ENCODE measurements at places on chromosomes 6 and 20.

- no peaks in the 10 kb centered on the region for H3K36me3 ChIP-seq
- H3K27ac ChIP-seq = no peak overlapping the region
- DNase-seq = no peak
- H3K27me3 ChIP-seq = no peaks in the 10 kb centered on the region
- H3K4me1 ChIP-seq = no peaks in the 10 kb centered on the region
These were observed 187.8 kb upstream of the STXBP5 start for GRCh38 chr6:147016440-147016839.

- H3K36me3 ChIP-seq = peaks cover 3% of the 10 kb centered on the region
- peaks cover 26% of the 10 kb centered on the region for H3K4me1 ChIP-seq
- H3K4me3 ChIP-seq = no peak overlapping the region
- DNase-seq = no peak
These were observed 18.3 kb downstream of the VAPB start for GRCh38 chr20:58407201-58407873.

GRCh38 chr6:154474648-154475428, 35.6 kb downstream of the CNKSR3 start:
- H3K36me3 ChIP-seq = no peaks in the 10 kb centered on the region
- no peaks in the 10 kb centered on the region for H3K27me3 ChIP-seq
- DNase-seq = no peak
- no peaks in the 10 kb centered on the region for H3K4me1 ChIP-seq
- H3K27ac ChIP-seq = no peak overlapping the region
- no peak overlapping the region for H3K4me3 ChIP-seq

DNA sequence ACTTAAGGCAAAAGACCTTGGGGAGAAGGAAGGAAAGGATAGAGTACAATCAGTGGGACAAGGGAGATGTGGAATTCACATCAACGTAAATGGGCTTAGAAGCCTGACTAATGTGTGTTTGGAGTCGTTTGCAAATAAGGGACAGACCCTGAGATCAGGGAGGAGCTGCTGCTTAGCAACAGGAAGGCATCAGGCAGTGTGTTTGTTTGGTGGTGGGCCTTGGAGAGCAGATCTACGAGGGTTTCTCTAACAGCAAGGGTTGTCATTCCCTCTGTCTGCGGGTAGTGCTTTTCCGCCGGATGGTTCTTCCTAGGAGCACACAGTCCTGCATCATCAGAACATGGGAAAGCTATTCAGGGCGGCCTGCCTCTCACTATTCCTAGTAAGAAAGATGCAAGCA, 40.4 kb downstream of the C6orf118 start:
- H3K36me3 ChIP-seq = no peaks in the 10 kb centered on the region
- no peaks in the 10 kb centered on the region for H3K27me3 ChIP-seq
- no peak for DNase-seq
- no peak overlapping the region for H3K27ac ChIP-seq

DNA sequence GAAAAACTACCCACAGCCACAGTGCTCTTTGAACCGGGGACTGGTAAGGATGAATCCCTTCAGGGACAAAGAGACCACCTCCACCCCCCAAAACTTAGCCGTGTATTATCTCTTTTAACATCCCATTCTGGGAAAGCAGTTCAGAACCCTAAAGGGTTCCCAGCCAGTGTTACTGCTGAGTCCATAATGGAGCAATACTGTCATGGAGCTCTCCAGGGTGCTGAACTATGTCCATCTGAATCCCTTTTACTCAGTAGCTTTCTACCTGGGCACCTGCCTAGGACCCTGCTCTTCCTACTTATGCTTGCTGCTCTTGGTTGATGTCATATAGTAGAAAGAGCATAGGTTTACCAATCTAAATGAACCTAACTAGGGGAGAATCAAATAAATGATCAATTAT, 22.3 kb upstream of the SAYSD1 start:
- H3K27ac ChIP-seq = no peak overlapping the region
- no peaks in the 10 kb centered on the region for H3K36me3 ChIP-seq
- no peaks in the 10 kb centered on the region for H3K4me1 ChIP-seq
- no peak overlapping the region for H3K4me3 ChIP-seq

GRCh38 chr6:95230071-95230740, 347.1 kb upstream of the MANEA start:
- DNase-seq = no peak
- no peaks in the 10 kb centered on the region for H3K36me3 ChIP-seq
- H3K4me1 ChIP-seq = no peaks in the 10 kb centered on the region
- H3K27ac ChIP-seq = no peak overlapping the region
- no peaks in the 10 kb centered on the region for H3K27me3 ChIP-seq
- H3K4me3 ChIP-seq = no peak overlapping the region

Measured in B cell (primary cell).